ENCODE measurements at places on chromosomes 5 and 9. TPM values are rescaled to one million over a fixed set of nuclear protein-coding genes. Genes with fewer than 3 reads are reported as not detected.

GRCh38 chr5:154583671-154584177 is 105.7 kb upstream of the HAND1 start:
- DNase-seq: no peak

DNA sequence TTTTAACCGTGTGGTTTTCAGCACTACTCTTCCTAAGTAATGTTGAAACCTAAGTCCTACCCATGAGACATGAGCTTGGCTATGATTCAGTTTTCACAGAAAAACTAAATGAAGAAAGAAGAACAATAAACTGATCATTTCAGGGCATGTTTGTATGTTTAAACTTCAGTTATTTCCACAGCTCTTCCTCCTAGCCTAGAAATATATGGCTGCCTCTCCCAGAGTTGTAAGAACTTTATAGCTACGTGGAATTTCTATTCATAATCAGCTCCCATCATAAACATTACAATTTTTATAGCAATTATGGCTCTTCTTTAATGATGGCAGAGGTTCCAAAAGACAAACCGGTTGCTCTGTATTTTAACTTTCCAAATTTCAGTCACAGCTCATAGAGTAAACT is 314.7 kb upstream of the ADAMTSL1 start:
- no peak for DNase-seq

IL9 gene
- total RNA-seq: not detected

GNA14 gene
- total RNA-seq: 0.22 TPM

GRCh38 chr9:138077126-138077525 is 199.5 kb downstream of the CACNA1B start:
- peak; percentile 31 for DNase-seq

DNA sequence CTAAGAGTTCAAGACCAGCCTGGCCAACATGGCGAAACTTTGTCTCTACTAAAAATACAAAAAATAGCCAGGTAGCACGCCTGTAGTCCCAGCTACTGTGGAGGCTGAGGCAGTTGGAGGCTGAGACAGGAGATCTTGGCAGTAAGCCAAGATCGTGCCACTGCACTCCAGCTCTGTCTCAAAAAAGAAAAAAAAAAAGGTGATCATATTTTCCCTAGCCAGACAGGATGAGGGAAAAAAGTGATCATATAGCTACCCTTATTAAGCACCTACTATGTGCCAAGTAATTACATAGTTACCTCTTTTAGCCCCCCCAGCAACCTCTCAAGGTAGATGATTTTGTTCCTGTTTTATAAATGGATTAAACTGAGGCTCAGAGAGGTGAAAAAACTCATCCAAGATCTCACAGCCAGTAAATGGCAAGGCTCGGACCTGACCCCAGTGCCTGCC is 18.1 kb upstream of the RPL26L1 start:
- no peak for DNase-seq

- no peak for DNase-seq
Measured at GRCh38 chr9:132027752-132028663, 51.7 kb downstream of the MED27 start.

NACC2 gene
- total RNA-seq: 18.4 TPM

- DNase-seq: no peak
Measured at GRCh38 chr5:20515606-20516005, 527.6 kb upstream of the CDH18 start.

NIPAL4 gene
- 0.49 TPM for total RNA-seq

AK1 gene
- 34.4 TPM for total RNA-seq

- no peak for DNase-seq
Measured at GRCh38 chr9:14498824-14499223, 184.9 kb upstream of the NFIB start.

BSPRY gene
- 3.4 TPM for total RNA-seq

- no peak for DNase-seq
Measured at GRCh38 chr9:132591751-132592314, 9.4 kb downstream of the BARHL1 start.

CYLC2 gene
- not detected for total RNA-seq

CDC25C gene
- total RNA-seq: 6.8 TPM

WWC1 gene
- total RNA-seq: 29.9 TPM

DNA sequence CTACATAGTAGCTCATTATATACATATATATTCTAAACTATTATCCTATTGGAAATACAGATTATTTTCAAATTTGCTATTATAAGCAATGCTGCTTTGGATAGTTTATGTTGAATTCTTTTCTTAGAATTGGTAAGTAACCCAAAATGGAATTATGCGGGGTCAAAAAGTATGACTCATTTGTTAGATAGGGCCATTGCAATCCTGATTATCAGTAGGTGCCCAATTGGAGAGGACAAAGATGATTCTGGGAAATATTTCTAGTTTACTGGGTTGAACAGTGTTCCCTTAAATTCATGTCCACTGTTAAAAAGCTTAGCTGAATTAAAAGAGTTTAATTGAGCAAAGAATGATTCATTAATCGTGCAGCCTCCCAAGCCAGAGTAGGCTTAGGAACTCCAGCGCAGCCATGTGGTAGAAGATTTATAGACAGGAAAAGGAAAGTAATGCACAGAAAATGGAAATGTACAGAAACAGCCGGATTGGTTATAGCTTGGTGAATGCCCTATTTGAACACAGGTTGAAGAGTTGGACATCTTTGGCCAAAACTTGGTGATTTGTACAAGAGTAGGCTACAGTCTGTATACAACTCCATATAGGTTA is 81.8 kb downstream of the GDNF start:
- no peak for DNase-seq

- DNase-seq: no peak
Measured at GRCh38 chr5:142872795-142873194, 102.6 kb downstream of the ARHGAP26 start.

- DNase-seq: no peak
Measured at GRCh38 chr5:10400411-10400810, 41.3 kb upstream of the ROPN1L start.

DNA sequence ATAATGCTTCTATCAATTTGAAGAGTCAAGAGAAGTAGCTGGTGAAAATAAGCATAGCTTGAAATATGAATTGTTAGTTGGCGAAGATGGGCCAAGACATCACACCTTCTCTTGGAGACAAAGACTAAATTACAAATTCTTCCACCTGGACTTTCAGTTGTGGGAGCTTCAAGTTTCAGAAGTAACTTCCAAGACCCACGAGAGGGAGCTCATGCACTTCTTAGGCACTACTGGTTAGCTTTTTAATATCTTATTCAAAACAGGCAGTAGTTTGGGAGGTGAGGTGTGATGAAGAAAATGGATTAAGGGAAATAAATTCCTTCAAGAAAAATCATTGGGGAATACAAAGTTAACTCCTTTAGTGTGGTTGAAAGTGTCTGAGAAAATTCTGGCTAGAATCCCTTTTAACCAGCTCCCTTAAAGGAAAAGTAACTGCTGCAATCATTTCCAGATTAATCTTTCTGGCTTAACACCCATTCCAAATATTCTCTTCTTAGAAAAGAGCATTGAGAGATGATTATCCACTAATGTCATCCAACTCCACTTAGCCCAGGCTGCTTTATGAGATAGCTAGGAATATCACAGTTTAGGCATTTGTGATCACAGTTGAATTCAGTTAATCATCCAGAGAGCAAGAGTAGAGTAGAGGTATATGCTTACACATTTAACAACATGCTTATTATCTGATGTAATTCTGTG is 139.5 kb upstream of the DMRTA1 start:
- DNase-seq: no peak
